Prostate gland (tissue), 2 donors: ENCODE measurements at places on chromosomes 4 and X. TPM values are rescaled to one million over a fixed set of nuclear protein-coding genes. Genes with fewer than 3 reads are reported as not detected.

- no peak for DNase-seq
Observed at GRCh38 chr4:111748157-111748556, 397.1 kb upstream of the FAM241A start.

GRCh38 chrX:28850955-28851354 is 263.7 kb downstream of the IL1RAPL1 start:
- DNase-seq = no peak

GRCh38 chr4:37503261-37503660 is 182.9 kb downstream of the RELL1 start:
- DNase-seq = no peak

DNA sequence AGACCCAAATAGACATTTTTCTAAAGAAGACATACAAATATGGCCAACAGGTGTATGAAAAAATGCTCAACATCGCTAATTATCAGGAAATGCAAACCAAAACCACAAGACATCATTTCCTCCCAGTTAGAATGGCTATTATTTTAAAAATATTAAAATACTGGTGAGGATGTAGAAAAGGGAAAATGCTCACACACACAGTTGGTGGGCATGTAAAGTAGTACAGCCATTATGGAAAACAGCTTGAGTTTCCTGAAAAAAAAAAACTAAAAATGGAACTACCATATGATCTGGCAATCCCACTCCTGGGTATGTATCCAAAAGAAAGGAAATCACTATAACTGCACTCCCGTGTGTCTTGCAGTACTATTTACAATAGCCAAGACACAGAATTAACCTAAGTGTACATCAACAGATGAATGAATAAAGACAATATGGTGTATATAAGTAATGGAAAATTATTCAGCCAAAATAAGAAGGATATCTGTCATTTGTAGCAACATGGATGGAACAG is 128.9 kb upstream of the DKK2 start:
- no peak for DNase-seq

- DNase-seq = no peak
Observed at GRCh38 chrX:23235051-23235450, 99.6 kb upstream of the PTCHD1 start.

DNA sequence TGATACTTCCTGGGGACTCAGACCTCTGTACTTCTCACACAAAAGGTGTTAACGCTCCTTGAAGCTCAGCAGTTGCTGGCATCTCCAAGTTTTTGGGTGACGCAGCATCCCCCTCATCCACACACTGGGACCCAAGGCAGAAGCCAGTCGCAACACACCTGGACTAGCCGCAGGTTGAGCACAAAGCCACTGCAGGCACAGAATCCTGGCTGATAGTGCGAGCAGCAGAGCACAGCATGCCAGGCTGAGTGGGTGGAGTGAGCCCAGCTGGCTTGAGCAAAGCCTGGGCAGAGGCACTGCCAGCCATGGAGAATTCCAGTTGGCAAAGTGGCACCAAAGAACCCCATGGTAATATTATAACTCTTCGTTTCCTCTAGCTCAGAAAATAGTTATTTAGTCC is 873.2 kb upstream of the NDST4 start:
- no peak for DNase-seq

DNA sequence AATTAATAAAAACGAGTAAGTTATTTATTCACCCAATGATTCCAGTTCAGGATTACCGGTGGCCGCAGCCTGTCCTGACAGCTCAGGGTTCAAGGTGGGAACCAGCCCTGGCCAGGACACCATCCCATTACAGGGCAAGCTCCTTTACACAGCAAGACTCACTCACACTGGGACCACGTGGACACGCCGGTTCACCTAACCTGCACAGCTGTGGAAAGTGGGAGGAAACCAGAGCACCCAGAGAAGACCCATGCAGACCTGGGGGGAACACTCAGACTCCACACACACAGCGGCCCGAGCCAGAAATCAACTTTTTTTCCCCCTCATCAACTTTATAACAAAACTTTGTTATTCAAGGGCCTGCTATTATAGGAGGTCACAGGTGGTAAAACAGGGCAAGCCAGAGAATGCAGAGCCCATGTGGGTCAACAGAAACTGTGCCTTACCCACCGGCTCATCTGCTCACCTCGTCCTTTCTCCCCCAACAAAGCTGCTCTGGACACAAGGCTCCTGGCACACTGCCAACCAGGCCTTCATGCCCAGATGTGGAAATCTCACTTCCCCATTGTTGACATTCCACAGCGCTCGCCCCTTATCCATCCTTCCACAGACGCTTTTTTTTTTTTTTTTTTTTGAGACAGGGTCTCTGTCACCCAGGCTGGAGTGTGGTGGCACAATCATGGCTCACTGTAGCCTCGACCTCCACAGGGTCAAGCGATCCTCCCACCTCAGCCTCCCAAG is 8.0 kb upstream of the ODAPH start:
- DNase-seq = no peak

DNA sequence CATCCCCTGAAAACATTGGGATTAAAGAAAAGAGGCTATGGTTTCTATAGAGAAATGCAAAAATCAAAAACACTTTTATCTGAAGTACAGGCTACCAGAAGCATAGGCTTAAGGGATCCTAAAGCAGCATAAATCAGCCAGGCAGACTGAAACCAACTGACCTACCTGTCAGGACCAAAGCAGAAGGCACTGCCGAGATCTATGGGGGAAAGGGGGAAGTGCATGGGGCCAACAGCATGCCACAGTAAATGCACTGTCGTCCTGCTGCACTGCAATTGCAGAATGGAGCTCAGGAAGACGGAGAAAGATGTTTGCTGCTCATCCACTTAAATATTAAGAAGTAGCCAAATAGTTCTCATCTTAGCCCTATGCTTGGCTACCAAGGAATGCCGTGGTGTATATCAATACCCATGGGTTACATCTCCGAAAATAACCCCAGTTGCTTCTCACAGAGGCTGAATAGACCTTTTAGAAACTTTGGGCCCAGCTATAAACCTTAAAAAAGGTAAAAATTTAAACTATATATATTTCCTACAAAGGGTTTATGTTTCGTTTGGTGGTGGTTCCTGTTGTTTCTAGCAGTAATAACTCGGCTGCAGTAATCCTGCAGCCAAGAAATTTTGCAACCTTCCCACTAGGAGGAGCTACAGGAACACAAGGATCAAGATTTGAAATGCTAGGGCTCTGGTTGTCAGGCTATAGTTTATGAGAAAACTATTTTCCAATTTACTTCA is 312.2 kb upstream of the DIAPH2 start:
- DNase-seq = peak; percentile 4

DNA sequence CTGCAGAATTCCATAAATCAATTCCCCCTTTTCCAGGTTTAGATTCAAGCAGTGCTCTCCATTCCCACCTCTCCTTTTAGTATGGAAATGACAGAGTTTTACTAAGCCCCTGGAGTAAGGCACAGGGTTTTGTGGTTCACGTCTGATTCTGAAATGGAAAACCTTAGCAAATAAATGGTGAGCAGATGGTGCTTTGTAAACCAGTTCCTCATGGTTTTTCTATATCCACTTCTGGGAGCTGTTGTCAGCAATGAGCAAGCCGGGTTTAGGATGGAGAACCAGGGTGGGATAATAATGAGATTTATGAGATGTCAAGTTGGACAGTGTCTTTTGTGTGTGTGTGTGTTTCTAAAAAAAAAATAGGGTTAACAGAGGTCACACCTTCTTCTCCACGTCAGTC is 113.8 kb upstream of the RBPJ start:
- DNase-seq = no peak

- no peak for DNase-seq
Observed at GRCh38 chr4:188992706-188993105, 853.5 kb downstream of the TRIML1 start.

- no peak for DNase-seq
Observed at GRCh38 chr4:183576701-183577404, 72.0 kb downstream of the ING2 start.

The CDS1 gene
- total RNA-seq = 19.9 TPM

The USP17L12 gene
- not detected for total RNA-seq

The BEX1 gene
- 295 TPM for total RNA-seq

The BMPR1B gene
- total RNA-seq = 59.8 TPM

The PAGE5 gene
- total RNA-seq = 11.1 TPM

The UGT2B15 gene
- 0.41 TPM for total RNA-seq

The FAM47E gene
- 15.1 TPM for total RNA-seq

The PNMA6A gene
- total RNA-seq = 0.14 TPM
